ENCODE measurements at places on chromosomes 6 and 20.
A peak's percentile ranks its signal among the peaks of the same experiment; 100 is the strongest.

DNA sequence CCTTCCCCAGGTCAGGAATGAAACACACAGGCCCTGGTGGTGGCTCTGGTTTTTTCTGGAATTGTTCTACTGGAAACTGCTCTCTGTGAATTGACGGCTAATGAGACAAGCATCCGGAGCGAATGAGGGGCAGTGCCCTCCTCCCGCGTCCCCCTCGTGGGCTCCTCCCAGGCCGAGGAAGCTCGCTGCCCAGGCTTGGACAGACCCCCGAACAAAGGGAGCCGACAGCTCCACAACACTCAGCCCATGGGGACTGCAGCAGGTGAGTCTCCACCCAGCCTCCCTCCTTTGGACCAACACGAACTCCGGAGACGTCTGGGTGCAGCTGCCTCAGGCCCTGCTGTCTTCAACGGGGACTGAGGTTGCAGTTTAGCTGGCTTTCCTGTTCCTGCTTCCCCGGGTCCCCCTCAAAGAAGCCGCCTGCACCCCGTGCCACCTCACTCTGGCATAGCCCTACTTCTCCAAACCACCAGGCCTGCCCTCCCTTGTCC lies 31.3 kb upstream of the AFDN start:
- DNase-seq: no peak

GRCh38 chr6:33419580-33420490 lies at the start of gene SYNGAP1:
Gene SYNGAP1, plus strand, starts transcription at chr6:33420065. Its CDS starts 200 bp downstream, at chr6:33420265.
- no peak for DNase-seq

- no peak for DNase-seq
Measured at GRCh38 chr6:97059473-97059872, 134.9 kb downstream of the KLHL32 start.

DNA sequence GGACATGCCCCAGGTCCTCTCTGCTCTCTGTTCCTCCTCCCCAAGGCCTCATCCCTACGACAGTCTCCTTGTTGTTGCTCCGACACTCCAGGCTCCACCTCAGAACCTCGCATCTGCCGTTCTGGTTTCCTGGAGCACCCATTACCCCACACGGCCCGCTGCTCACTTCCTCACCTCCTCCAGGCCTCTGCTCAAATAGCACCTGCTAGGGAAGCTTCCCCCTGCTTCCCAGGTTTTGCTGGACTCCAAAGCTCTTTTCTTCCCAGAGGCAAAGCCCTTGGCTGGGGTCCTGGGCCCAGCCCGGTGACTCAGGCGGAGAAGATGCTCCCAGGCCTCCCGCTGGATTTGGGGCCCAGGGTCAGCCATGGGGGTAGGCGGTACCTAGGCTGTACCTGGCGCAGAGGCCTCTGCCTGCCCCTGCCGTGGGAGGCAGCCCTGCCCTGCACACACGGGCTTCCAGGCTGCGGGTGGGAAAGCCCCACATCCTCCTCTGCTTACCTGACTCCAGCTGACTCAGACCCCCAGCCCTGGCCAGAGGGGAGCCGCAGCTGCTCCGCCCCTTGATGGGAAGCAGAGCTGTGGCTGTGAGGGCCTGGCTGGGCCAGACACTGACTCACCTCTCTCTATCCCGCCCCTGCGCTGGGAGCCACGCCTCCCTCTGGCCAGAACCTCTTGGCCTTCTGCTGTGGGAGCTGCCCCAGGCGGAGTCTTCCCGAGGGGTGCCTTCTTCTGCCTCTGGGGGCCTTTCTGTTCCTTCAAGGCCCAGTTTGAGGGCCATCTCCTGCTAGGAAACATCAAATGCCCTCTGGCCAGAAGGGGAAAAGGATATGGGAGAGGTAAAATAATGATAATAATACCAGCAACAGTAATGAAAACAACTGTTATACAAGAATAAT lies 130.5 kb downstream of the CEBPB start:
- no peak for DNase-seq

- DNase-seq: no peak
Measured at GRCh38 chr6:16078064-16078463, 50.8 kb upstream of the MYLIP start.

DNA sequence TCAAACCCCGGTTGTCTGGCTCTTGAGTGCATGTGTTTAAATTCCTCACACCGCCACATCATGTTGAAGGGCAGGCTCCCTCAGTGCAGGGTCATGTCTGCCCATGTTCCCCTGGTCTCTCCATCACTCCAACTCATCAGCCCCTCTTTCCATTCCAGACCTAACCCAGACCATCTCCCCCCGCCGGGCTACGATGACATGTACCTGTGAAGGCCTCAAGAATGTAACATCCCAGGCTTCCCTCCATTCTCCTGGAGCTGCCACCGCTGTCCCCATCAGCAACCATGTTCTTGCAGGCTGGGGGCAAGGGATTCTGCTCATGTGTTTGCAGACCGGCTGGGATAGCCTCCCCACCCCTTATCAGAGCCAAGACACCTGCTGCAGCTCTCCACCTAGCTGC lies 19.9 kb downstream of the TMEM74B start:
- no peak for DNase-seq

- no peak for DNase-seq
Measured at GRCh38 chr20:63224412-63225081, 8.6 kb upstream of the YTHDF1 start.

- DNase-seq: no peak
Measured at GRCh38 chr20:43843096-43843964, 71.3 kb upstream of the TOX2 start.

DNA sequence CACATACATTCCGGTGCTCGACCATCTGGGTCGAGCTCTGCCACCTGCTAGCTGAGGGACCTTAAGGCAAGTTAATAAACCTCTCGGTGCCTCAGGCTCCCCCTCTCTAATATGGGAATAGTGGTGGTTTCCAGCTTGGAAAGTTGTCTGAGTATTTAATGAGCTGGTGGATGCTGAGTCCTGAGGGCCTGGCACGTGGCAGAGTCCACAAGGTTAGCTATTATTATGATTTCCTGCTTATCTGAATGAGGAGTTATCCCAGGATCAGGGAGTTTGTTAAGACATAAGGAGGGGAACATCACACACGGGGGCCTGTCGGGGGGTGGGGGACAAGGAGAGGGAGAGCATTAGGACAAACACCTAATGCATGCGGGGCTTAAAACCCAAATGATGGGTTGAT lies 80.1 kb upstream of the SLC22A23 start:
- no peak for DNase-seq

DNA sequence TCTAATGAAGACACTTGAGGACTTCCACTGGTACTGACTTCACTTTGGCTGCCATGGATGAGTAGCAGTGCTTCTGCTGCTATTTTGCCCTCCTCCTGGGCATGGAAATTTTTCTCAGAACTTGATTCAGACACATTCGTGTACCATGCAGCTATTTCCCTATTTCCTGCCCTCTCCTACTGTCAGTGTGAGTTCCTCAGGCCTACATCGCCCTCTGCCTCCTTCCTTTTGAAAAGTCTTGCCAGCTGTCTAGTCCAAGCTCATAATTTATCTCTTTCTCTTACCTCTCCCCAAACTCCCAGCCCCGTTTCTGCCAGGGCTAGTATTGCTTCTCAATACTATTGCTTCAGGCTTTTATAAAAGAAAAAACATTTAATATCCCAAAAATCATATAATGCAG lies 470.2 kb downstream of the ADGRB3 start:
- no peak for DNase-seq

DNA sequence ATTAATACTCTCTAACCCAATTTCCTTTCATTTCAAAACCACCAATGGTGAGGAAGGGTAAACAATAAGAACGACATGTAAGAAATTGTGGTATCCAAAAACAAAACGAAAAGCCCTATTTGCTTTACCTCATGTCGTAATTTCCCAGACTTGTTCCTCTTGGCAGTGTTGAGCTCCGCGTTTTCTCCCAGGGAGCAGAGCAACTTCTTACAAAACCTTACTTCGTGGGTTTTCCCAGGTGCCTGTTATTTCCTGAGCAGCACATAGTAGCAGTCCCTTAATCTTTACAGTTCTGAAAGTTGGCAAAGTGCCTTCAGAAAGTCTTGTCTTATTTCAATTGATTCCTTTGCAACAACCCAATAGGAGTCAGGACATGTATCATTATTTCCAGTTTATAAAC lies 207.9 kb upstream of the MARCKS start:
- no peak for DNase-seq

GRCh38 chr6:38638941-38639497 lies 710 bp downstream of the BTBD9 start:
- peak; percentile 30 for DNase-seq

All from stimulated activated CD8-positive, alpha-beta memory T cell treated with anti-CD3 and anti-CD28 coated beads, Interleukin-4, amount 100 ng/mL, for 1 hour (primary cell).